Heart left ventricle (tissue), 16 donors: ENCODE measurements at places on chromosomes 2 and 18.

DNA sequence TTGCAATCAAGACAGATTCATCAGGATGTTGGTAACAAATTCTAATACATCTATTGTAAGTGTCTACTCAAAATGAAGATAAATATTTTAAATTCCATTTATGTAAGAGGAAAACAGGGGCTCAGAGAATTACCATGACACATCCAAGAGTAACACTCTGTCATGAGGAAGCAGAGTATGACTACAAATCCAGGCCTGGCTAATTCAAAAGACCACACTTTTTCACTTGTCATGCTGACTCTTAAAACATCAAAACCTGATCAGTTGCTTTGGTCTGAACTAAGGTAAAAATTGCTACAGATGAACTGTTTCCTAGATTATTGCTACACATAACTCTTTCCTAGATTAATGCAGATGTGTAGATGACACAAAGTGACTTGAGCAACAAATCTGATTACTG, 880.6 kb downstream of the TSN start:
- H3K27ac ChIP-seq: no peak overlapping the region
- no peaks in the 10 kb centered on the region for H3K4me1 ChIP-seq
- H3K27me3 ChIP-seq: no peaks in the 10 kb centered on the region
- H3K4me3 ChIP-seq: no peak overlapping the region
- H3K36me3 ChIP-seq: no peaks in the 10 kb centered on the region

GRCh38 chr2:170409164-170409535, 231.2 kb downstream of the MYO3B start:
- peak; percentile 48 for DNase-seq
- no peaks in the 10 kb centered on the region for H3K36me3 ChIP-seq
- H3K27me3 ChIP-seq: peaks cover 2% of the 10 kb centered on the region
- no peak overlapping the region for H3K27ac ChIP-seq

DNA sequence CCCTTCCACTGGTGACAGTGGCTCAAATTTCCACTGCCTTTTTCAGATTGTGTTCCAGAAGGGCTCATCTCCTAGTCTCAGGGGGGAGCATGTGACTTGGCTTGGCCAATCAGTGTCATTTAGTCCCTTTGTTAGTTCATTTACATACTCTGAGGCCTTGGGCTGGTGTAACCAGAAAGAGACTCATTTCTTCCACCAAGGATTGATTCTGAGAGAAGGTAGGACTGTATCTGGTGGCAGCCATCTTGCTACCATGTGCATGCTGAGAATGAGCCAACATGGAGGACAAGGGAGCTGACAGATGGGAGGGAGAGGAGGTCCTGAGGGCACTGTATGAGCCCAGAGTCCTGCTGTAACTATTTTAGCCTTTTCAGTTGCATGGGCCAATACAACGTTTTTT, 191.7 kb downstream of the THSD7B start:
- no peak overlapping the region for H3K4me3 ChIP-seq
- no peak overlapping the region for H3K27ac ChIP-seq
- DNase-seq: no peak
- no peaks in the 10 kb centered on the region for H3K4me1 ChIP-seq
- no peaks in the 10 kb centered on the region for H3K36me3 ChIP-seq

GRCh38 chr2:218807626-218808025, 24.0 kb downstream of the PRKAG3 start:
- H3K27me3 ChIP-seq: no peaks in the 10 kb centered on the region
- H3K27ac ChIP-seq: no peak overlapping the region
- no peaks in the 10 kb centered on the region for H3K4me1 ChIP-seq
- H3K36me3 ChIP-seq: peaks cover 4% of the 10 kb centered on the region
- no peak for DNase-seq

- DNase-seq: peak; percentile 84
- no peaks in the 10 kb centered on the region for H3K27me3 ChIP-seq
- peaks cover 36% of the 10 kb centered on the region for H3K36me3 ChIP-seq
- no peak overlapping the region for H3K4me3 ChIP-seq
Observed at GRCh38 chr2:127649684-127650040, 3.7 kb downstream of the GPR17 start.

DNA sequence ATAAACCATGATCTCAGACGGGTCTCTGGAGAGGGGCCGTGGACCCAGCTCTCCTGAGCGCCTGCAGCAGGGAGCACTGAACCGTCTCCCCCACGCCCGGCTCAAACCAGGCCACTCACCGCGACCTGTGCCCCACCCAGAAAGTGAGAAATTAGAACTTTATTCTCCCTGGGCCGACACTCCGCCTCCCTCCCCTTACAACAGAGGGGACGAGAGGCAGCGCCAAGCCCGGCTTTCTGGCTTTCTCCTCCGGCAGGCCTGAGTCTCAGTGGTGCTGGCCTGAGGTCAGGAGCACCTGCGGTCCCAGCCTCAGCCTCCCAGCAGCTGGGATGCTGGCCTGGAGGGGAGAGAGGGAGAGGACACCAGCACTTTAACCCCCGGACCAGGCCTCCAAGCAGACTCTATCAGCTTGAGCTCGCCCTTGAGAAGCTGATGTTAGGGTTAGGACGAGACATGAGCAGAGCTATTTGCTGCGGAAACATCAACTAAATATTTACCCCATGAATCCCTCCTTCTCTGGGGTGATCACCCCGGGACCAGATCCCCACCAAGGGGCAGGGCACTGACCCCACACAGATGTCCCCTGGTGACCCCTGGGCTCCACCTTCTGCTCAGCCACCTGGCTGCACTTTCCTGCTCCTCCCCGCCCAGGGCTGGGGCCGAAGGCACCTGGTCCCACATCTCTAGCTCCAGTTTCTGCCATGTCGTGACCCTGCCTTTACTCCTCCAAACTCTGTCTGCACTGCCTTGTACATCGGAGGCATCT, 856.3 kb upstream of the SALL3 start:
- no peaks in the 10 kb centered on the region for H3K4me1 ChIP-seq
- no peaks in the 10 kb centered on the region for H3K36me3 ChIP-seq
- H3K27me3 ChIP-seq: no peaks in the 10 kb centered on the region
- no peak overlapping the region for H3K27ac ChIP-seq
- no peak for DNase-seq

DNA sequence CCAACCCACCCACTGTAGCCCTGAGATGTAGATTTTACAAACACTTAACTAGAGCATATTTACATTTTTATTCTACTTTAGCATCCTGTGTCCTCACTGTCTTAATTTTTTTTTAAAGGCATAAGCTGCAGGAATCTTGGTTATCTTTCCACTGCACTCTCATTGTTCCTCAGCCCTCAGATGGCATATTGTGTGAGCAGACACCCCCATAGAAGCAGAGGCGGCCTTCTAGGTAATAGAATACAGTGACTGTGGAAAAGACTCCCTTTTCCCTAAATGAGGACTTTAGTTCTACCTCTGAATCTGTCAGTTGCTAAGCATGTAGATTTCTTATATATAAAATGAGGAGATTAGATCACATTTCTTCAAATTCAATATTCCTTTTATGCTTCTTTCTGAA, 543.5 kb upstream of the SPHKAP start:
- no peak overlapping the region for H3K4me3 ChIP-seq
- H3K36me3 ChIP-seq: no peaks in the 10 kb centered on the region
- H3K4me1 ChIP-seq: no peaks in the 10 kb centered on the region
- no peak overlapping the region for H3K27ac ChIP-seq
- no peaks in the 10 kb centered on the region for H3K27me3 ChIP-seq
- no peak for DNase-seq

- H3K27ac ChIP-seq: no peak overlapping the region
- no peaks in the 10 kb centered on the region for H3K36me3 ChIP-seq
- no peak for DNase-seq
- H3K4me3 ChIP-seq: no peak overlapping the region
Observed at GRCh38 chr2:169397697-169398096, 35.4 kb upstream of the LRP2 start.

DNA sequence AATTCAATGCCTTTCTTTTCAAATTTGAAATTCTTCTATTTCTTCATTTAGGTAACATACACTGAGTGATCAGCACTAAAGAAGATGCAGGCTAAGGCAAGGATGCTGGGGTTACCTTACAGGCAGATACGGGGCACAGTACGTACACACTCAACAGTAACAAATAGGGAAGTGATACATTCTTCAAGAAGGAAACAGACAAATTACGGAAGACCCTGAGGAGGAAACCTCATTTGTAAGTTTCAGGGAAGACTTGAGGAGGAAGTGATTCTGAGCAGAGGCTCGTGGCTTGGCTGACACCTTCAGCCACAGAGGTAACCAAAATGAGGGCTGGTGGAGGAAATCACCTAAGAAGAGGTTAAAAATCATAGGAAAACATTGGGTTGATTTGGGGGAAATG, 1108.3 kb upstream of the KLHL29 start:
- no peaks in the 10 kb centered on the region for H3K27me3 ChIP-seq
- DNase-seq: no peak
- no peak overlapping the region for H3K27ac ChIP-seq
- H3K4me3 ChIP-seq: no peak overlapping the region
- H3K36me3 ChIP-seq: no peaks in the 10 kb centered on the region
- H3K4me1 ChIP-seq: peaks cover 13% of the 10 kb centered on the region

DNA sequence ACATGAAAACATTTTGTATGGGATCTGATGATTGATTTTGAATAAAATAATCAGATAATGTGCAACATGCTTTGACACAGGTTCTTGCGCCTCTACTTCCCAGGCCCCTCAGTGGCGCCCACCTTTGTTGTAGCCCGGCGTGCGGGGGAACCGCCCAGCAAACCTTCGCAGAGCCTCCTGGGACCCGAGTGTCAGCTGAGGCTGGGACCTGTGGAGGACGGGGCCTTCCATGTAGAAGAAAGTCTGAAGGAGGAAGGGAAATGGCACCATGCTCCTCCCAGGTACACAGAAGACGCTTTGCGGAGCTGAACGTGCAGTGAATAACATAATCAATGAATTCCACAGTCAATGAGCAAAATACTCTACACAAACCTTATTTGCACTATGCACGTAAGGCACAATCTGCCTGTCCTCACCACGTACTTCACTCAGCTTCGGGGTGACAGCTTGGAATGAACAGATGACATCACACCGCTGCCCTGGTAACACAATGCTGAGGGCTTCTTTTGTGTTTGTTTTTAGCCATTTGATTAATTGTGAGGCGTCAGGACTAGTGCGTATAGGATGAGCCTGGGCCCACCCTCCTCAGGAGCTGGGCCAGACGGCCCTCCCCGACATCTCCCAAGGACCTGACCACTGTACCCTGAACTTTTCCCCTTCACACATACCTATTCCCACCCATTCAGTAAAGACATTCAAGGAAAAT, 78.1 kb downstream of the TWIST2 start:
- H3K36me3 ChIP-seq: no peaks in the 10 kb centered on the region
- no peak overlapping the region for H3K27ac ChIP-seq
- H3K4me1 ChIP-seq: no peaks in the 10 kb centered on the region
- no peak overlapping the region for H3K4me3 ChIP-seq
- peak; percentile 2 for DNase-seq

DNA sequence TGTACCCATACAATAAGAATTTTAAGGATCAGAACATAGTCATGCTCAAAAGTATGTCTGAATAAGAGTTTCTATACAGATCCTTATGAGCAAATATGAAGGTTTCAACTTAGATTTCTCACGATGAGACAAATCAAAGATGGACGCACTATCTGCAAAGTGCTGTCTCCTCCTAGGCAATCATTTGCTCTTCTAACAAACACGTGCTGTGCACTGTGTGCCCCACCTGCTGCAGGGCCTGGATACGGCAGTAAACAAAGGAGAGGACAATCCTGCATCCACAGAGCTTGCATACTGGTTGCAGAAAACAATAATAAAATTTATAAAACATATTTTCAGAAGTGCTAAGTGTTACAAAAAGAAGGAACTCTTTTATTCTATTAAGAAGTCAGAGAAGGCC, 39.9 kb upstream of the KIDINS220 start:
- H3K4me3 ChIP-seq: no peak overlapping the region
- DNase-seq: no peak
- H3K36me3 ChIP-seq: no peaks in the 10 kb centered on the region
- H3K4me1 ChIP-seq: no peaks in the 10 kb centered on the region

DNA sequence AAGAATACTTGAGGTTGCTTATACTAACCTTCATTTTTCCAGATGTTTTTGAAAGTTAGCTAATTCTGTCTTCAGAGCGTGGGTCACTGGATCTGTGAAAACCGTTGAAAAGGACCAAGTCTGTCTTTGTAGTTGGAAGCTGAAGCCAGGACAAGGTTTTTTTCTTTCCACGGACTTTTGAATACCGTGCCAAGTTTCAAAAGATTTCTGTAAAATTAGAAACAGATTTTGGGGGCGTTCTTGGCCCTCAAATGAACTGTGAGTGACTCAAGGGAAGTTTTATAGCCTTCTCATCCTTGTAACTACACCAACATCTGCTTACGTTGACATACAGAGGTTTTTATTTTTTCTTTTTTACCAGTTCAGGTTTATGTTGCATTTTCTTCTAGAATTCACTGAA, at the start of gene FAP:
Gene FAP, minus strand, starts transcription at position 152 of the 400 bp plus-strand sequence. Its CDS starts 118 bp downstream, at position 34.
- no peaks in the 10 kb centered on the region for H3K27me3 ChIP-seq
- no peak within 1 kb of the TSS for H3K4me3 ChIP-seq
- H3K36me3 ChIP-seq: no peaks in the 10 kb centered on the region
- H3K27ac ChIP-seq: no peak within 1 kb of the TSS

DNA sequence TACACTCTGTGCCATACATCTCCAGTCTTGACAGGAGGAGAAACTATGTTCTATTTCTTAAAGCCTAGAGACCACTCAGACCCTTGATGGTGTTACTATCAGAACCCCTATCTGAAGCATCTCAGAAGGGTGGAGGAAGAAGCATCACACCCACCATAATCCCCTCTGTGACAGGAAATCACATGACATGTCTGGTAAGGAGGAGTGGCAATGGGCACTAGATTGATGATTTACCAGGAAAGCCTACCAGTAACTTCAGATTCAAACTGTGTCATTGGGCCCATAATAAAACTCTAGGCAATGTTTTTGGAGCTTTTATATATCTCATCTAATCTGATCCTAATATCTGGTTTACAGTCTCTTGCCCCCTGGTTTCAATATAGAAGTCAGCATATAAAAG, 37.1 kb upstream of the C2orf66 start:
- no peak for DNase-seq
- H3K36me3 ChIP-seq: no peaks in the 10 kb centered on the region
- no peak overlapping the region for H3K27ac ChIP-seq
- no peaks in the 10 kb centered on the region for H3K27me3 ChIP-seq
- H3K4me3 ChIP-seq: no peak overlapping the region

- no peak for DNase-seq
- peaks cover 7% of the 10 kb centered on the region for H3K4me1 ChIP-seq
- H3K27ac ChIP-seq: no peak overlapping the region
- H3K36me3 ChIP-seq: no peaks in the 10 kb centered on the region
- no peak overlapping the region for H3K4me3 ChIP-seq
Observed at GRCh38 chr2:237561221-237561620, 5.2 kb upstream of the PRLH start.
